Anterior cingulate cortex (tissue), 58 donors: ENCODE measurements at places on chromosomes 7 and 10.
A peak's percentile ranks its signal among the peaks of the same experiment; 100 is the strongest.

- DNase-seq = no peak
Observed at GRCh38 chr10:68829521-68829920, 2.2 kb downstream of the STOX1 start.

GRCh38 chr7:7816084-7816483, 97.7 kb upstream of the RPA3 start:
- DNase-seq = no peak

DNA sequence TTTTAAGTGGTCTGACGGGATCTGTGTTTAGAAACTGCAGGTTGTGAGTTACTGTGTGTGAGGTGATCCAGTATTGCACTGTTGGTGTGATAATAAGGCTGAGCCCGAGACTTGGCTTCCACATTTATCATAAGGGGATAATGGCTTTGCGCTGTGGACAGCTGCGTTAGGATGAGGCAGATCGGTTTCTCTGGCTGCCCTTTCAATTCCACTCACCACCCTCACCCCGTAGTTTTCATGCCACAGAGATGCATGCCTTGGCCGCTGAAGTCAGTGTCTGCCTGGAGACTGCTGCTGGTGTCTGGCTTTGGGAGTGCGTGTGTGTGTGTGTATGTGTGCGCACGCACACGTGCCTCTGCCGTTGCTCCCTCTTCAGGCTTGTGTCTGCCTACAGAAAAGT, 273.0 kb downstream of the CCDC3 start:
- no peak for DNase-seq

DNA sequence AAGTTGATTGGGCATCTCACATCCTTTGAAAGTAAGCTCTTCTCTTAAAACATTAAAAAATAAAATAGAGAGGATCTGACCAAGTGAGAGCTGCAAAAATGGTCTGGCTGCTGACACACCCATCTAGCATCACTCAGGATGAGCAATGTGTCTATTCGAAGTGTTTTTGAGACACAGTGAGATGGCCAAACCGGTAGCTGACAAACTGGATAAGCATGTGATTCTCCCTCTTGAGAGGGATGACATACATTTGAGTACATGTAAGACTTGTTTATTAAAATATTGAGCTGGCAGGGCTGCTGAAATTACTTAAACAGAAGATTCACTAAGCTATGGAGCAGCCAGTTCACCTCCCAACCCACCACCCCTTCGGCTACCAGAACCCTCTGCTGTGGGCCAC, 333.9 kb downstream of the ADRA2A start:
- no peak for DNase-seq

- DNase-seq = no peak
Observed at GRCh38 chr10:110681023-110681681, 37.0 kb downstream of the RBM20 start.

GRCh38 chr10:88292185-88292514, 291.0 kb downstream of the RNLS start:
- DNase-seq = no peak

DNA sequence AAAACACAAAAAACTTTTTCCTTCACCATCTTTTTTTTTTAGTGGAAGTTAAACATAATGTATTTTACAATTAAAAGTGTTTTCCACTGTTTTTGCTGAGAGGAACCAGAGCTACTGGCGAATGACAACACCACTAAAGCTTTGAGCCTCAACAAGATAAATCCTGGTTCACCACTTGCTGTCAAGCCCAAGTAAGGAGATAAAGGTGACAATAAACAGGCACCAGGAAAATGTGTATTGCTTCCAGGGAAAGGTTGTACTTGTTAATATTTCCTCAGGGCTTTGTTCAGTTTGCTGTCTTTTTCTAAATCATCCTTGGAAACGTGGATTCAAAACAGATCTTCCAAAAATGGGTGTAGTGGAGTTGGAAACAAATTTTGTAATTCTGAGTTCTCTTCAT, 109.9 kb upstream of the ANKRD30A start:
- no peak for DNase-seq

- DNase-seq = no peak
Observed at GRCh38 chr10:33833566-33833965, 499.1 kb upstream of the NRP1 start.

DNA sequence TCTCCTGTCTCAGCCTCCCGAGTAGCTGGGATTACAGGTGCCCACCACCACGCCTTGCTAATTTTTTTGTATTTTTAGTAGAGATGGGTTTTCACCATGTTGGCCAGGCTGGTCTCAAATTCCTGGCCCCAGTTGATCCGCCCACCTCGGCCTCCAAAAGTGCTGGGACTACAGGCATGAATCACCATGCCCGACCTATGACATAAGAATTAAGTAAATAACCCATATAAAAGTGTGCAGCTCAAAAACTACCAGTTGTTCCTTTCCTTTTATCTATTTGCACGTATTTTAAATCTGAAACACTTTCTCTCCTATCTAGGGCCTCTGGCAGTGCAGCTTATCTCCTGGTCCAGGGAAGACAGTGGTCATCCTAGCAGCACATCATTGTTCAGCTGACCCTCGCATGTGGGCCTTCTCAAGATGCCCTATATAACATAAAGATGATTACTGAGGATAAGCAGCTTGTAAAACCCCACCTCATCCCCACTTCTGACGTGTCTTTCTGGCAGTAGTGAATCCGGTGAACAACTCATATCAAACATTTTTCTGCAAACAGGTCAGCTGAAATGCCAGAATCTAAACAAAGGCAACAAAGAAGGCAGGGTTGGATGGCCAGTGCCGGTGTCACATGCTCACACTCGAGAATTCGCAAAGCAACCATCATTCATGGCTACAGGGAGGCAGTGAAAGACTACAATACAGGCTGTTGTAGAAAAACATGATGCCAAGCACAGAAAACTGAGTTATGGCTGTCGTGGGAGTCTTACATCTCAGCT, 36.0 kb upstream of the KCNIP2 start:
- no peak for DNase-seq

GRCh38 chr10:103850572-103850895, 4.8 kb downstream of the SH3PXD2A start:
- no peak for DNase-seq

- DNase-seq = no peak
Observed at GRCh38 chr10:107474650-107475049, 310.1 kb upstream of the SORCS1 start.

- DNase-seq = no peak
Observed at GRCh38 chr7:33750177-33750576, 155.2 kb upstream of the BMPER start.

GRCh38 chr7:131106681-131107336, 220.9 kb upstream of the MKLN1 start:
- DNase-seq = no peak

- no peak for DNase-seq
Observed at GRCh38 chr7:150978126-150978789, at the start of gene KCNH2. Gene KCNH2, minus strand, starts transcription at chr7:150978321. Its CDS starts 408 bp downstream, at chr7:150977913.

DNA sequence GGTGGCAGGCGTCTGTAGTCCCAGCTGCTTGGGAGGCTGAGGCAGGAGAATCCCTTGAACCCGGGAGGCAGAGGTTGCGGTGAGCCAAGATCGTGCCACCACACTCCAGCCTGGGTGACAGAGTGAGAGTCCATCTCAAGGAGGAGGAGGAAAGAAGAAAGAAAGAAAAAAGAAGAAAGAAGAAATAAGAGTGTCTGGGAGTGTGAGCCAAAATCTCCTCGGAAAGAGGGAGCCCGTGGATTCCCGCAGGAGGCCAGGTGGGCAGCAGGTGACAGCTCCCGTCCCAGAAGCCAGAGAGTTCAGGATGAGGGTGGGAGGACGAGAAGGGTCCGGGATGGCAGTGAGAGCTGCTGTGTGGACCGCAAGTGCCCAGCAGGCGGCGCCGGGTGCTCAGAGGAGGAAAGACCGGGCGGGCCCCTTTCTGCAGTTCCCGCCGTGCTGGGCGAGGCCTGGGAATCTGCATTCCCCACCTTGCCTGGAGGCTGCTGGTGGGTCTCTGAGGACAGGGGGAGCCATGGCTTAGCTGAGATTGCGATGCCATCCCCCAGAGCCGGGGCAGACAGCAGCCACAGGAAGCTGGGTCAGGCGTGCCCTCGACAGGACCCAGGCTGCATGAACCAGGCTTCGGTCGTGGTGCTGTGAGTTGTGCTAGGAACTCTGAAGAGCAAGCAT, 17.1 kb upstream of the AMZ1 start:
- peak; percentile 33 for DNase-seq

DNA sequence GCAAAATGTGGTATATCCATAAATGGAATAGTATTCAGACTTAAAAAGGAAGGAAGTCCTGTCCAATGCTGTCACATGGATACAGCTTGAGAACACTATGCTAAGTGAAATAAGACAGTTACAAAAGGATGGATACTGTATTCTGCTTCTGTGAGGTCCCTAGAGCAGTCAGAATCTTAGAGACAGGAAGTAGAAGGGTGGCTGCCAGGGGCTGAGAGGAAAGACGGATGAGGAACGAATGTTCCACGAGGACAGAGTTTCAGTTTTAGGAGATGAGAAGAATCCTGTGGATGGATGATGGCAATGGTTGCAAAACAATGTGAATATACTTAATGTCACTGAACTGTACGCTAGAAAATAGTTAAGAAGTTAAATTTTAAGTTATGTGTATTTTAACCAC, 3.8 kb downstream of the PRKCQ start:
- DNase-seq = no peak

DNA sequence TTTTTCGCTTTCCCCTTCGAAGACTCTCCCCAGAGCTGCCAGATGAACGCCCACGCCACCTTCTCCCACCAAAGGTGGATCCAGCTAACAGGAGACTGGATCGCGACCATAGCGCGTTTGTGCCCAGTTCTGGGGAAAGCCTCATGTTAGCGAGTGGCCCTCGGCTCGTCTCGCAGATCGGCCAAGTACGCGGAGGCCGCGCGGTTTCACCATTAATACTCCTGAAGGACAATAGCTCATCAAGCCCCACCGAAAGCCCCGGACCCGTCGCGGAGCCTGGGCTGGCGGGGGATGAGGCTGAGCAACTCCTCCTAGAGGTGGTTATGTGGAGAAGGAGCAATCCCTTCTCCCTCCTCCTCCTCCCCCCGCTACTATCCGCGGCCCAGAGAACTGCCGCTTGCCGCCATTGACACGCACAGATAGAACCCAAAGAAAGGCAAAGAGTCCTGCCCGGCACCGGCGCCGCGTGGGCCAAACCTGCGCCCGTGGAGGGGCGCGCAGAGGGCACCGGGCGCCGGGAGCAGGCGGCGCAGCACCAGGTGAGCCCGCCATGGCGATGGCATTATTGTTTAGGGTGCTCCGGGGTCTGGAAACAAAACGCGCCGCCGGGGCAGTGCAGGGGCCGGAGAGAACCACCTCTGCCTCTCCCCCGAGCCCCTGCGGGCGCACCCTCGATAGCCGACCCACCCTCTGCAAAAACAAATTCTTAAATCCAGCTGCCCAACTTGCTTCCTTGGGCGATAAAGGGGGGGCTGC, at the start of gene MACROH2A2:
TSS of gene MACROH2A2 (plus strand) at position 385 of the 756 bp plus-strand sequence. CDS start 22,813 bp downstream, outside the sequence.
- peak; percentile 53 for DNase-seq

GRCh38 chr7:44823255-44823781, 24.6 kb downstream of the H2AZ2 start:
- DNase-seq = no peak

- DNase-seq = peak; percentile 55
Observed at GRCh38 chr7:131034166-131034881, 293.4 kb upstream of the MKLN1 start.

- DNase-seq = no peak
Observed at GRCh38 chr10:10865913-10866312, 151.8 kb upstream of the CELF2 start.

DNA sequence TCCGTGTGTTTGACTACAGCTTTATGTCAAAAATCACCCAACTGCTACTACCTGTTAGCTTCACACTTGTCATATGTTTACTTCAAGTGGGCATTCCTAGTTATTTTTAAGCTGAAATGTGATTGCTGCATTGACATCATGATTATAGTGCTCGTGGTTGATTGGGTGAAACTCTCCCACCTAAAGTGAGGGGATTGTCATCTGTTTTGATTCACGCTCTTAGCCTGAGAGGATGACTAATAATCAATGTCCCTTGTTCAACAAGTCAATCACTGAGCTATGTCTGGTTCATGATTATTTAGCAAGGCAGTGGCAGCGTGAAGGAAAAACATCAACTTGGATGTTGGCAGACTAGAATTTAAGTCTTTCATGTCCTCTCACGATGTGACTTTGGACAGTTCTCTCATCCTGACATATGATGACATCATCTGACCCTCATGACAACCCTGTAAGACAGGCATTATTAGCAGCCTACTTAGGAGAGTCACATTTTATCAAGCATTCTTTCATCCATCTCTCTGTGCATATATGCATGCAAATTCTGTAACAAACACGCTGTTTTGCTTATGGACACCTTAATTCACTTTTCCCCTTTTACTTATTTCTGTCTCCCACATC, 352.6 kb upstream of the ZMIZ1 start:
- no peak for DNase-seq

- DNase-seq = no peak
Observed at GRCh38 chr10:122269059-122269687, 1.9 kb upstream of the BTBD16 start.

DNA sequence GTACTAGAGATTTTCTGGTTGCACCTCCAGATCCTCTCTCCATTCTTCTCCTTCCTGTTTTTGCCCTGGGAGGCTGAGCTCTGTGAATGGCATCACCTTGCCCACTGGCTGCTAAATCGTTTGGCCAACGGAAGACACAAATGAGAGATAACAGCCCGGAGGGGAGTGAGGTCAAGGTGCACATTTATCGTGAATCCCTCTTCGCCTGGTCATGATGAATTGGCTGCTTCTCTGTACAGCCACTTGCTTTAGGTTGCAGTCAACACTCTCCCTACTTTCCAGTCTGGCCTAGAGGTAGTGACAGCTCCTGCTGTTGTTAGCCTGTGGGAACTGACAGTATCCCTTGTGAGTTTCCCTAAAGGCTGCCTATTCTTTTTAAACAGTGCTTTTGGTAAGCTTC, 85.4 kb upstream of the CHCHD3 start:
- DNase-seq = no peak

DNA sequence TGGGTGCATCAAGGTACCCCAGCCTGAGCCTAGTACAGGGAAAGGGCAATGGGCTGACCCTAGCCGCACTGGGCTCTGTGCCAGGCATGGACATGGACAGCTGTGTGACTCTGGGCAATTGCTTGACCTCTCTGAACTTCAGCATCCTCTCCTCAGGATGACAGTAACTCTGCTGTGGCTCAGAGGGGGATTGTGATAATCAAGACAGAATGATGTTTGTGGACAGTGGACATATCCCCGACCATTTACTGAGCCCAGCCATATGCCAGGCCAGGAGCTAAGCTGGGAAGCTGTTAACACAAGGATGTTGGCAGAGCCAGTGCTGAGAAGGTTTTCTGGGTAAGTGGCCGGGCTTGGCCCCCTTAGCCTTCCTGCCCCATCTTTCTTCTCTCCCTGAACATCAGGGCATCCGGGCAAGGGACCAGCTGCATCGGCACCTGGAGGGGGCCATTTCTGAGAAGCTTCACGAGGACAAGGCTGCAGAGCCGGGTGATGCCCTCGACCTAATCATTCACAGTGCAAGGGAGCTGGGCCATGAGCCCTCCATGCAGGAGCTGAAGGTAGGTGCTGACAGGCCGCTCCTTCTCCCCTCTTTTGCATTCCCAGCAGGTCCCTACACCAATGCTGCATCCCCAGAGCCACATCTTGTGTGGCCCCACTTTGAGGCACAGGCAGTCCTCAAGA, 3.5 kb downstream of the CYP26C1 start:
- no peak for DNase-seq

- no peak for DNase-seq
Observed at GRCh38 chr10:88312855-88313254, 270.3 kb downstream of the RNLS start.
